ENCODE measurements at places on chromosomes 7 and 10.

GRCh38 chr10:6065406-6065805, 3.2 kb upstream of the IL2RA start:
- DNase-seq = peak; percentile 56

DNA sequence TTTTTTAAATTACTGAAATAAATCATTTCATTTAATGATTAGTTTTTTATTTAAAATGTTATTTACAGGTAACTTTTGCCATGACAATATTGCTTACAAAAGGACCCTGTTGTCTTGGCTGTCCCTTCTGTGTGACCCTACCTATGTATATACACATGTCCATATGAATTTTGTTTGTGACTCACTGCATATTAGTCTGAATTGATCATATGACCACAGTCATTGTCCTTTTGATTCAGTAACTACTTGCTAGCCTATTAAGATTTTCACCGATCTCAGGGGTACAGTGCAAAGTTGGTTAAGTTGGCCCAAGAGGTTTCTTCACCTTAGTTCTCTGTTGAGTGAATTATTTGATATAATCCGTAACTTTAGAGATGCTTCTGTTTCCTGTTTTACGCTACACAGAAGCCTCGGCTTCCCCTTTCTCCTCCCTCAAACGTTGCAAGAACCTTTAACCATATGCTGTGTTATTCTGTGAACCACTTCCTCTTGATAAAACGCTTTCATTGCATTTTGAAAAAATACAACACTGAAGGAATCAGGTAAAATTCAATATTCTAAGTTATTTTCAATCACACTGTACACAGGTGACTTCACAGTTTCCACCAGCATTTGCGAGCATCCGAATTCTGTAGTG, 43.9 kb downstream of the APBB1IP start:
- DNase-seq = no peak

DNA sequence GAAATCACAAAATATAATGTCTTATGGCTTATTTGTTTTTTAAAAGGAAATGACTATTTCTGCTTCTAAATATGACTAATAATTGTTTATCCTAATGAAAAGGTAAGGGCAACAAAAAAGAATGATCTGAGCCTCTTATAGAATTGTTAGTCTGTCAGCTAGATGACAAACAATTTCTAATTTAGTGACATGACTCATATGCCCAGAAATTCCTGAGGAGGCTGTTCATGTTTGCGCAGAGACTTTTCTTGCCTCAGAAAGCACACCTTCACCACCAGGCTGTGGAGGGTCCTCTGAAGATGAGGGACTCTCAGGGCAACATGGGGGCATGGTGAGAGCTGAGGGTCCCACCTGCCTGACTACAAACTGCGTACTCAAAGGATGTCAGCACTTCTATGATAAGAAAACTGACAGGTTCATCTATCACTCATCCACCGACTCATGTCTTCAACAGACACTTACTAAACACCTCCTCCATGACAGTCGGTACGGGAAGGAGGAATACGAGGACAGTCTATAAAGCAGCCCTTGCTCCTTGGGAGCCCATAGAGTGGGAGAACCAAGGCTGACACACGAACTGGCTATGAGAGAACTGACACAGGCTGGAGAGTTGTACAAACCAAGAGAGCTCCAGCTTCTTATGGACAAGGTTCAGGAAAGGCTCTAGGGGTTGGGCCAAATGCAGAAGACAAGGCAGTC, 102.0 kb downstream of the PKD1L1 start:
- DNase-seq = no peak

DNA sequence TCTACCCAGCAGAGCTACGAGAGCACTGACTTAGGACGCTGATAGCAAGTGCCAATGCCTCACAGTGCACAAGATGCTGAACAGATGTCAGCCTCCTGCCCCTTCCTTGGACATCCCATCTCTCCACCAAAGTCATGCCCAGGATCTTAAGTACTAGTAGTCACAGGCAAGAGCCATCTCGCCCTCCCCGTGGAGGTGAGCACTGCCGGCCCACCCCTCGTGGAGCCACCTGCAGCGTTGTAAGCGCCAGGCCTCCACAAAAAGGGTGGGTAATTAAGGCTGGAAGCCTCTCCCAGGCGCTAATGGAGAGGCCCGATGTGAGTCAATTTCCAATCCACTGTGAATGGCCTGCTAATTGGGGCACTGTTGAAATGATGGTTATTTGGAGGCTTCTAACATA, 156.2 kb downstream of the GRID1 start:
- no peak for DNase-seq

- no peak for DNase-seq
These were observed 57.0 kb downstream of the UNCX start for GRCh38 chr7:1289666-1290025.

GRCh38 chr10:131134001-131134576, 177.4 kb downstream of the TCERG1L start:
- DNase-seq = no peak

- DNase-seq = no peak
These were observed 99.3 kb downstream of the FAM53B start for GRCh38 chr10:124644771-124645415.

DNA sequence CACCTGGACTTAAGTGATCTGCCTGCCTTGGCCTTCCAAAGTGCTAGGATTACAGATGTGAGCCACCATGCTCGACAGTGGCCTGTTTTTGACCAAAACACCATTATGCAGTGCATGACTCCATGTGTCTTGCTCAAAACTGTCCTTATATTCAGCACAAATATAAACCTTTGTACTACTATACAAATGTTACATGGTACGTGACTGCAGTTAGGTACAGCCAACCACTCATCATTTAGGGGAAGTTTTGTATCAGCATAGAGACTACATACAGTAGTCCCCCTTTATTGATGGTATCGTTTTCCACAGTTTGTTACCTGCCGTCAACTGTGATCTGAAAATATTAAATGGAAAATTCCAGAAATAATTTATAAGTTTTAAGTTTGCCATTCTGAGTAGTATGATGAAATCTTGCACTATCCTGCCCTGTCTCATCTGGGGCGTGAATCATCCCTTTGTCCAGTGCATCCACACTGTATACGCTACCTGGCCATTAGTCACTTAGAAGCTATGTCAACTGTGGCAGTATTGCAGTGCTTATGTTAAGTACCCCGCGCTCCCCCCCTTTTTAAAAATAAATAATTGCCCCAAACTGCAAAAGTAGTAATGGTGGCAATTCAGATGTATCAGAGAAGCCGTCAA, 23.3 kb upstream of the ZNF282 start:
- DNase-seq = no peak

- no peak for DNase-seq
These were observed 87.8 kb downstream of the NRCAM start for GRCh38 chr7:108368466-108368865.

GRCh38 chr7:46391231-46392201, 470.4 kb upstream of the IGFBP3 start:
- no peak for DNase-seq

DNA sequence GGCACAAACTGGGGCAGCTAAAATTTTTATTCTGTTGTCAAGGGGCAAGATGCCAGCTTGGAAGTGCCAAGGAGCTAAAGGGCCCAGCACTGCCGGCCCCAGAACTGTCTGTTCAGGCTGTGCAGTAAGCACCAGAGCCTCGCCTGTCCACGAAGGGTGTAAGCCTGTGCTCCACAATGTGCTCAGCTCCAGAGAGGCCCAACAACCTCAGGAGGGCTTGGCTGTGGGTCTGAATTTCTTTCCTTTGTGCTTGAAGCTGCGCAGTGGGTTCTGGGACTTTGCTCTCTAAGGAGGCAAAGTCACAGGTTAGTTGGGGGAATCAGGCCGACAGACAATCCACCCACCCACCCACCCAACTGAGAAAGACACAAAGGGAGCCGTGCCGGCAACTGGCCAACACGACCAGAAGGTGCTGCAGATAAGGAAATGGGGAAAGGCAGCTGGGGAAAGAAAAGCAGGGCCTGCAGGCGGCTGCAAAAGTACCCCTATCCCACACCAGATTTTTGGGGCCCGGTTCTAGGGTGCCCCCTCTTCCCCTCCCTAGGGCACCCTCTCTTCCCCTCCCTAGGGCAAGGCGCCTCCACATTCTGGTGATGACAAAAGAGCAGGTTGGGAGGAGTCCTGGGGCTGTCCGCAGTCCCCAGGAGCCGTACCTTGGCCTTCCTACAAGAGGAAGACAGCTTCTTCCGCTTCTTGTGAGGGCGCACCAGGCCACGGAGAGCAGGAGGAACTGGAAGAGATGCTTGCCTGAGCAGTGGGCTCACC, 7.7 kb downstream of the DDX56 start:
- no peak for DNase-seq

GRCh38 chr10:69629897-69630650, at the start of gene FAM241B:
Gene FAM241B (plus strand): TSS chr10:69630247. CDS start chr10:69631744, 1,497 bp downstream.
- peak; percentile 90 for DNase-seq

GRCh38 chr10:77463967-77464745, 173.5 kb downstream of the KCNMA1 start:
- DNase-seq = no peak

- DNase-seq = peak; percentile 62
These were observed 22.2 kb downstream of the SLC37A3 start for GRCh38 chr7:140375892-140376730.

DNA sequence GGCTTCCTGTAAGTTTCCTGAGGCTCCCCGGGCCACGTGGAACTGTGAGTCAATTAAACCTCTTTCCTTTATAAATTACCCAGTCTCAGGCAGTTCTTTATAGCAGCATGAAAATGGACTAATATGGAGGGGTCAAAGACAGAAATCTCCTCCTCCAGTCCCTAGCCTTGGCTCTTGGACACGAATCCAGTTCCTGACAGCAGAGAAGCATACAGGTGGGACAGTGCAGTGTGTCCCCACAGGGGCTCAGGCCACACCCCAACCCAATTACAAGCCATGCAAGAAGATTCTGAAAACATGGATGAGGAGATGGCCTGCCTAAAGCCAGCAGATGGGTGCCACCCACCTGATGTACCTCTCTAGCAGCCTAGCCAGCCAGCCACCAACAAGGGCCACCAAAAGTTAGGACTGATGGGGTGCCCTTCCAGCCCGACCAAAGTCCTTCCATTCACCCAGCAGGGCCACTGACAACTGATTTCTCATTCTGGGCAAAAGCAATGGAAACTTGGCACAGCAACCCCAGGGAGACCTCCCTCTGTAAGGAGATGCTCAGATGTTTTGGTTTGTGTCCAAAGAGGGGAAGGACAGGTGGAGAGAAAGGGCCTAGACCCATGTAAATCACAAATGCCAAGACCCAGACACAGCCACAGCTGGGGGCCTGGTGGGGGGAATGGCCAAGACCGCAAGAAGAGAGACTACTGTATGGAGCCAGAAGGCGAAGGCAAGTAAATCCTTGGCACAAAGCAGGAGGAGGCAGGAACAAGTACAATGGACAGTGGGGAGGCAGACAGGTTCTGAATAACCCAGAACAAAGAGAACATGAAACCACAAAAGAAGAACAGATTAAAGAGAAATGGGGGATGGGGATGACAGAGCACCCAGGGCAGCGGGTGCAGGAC, 13.6 kb downstream of the GPRIN2 start:
- DNase-seq = peak; percentile 56

DNA sequence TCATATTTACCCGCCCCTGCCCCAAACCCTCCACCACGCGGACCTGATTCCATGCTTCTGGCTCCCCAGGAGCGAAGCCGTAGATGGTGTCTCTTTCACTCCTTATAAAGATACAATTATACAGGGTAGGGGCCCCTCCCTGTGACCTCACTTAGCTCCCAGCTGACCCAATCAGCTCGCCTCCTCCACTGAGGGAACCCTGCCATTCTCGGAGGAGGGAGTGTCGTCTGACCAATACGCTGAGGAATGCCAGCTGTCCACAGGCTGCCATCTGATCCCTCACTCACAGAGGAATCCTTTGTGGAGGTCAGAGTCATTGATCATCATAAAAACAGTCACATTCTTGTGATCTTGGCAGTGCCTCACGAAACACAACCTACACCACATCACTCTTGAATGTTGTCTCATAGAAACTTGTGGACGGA, 67.5 kb upstream of the INSIG1 start:
- no peak for DNase-seq

- no peak for DNase-seq
These were observed 356.5 kb upstream of the ZNF32 start for GRCh38 chr10:44004913-44005787.

DNA sequence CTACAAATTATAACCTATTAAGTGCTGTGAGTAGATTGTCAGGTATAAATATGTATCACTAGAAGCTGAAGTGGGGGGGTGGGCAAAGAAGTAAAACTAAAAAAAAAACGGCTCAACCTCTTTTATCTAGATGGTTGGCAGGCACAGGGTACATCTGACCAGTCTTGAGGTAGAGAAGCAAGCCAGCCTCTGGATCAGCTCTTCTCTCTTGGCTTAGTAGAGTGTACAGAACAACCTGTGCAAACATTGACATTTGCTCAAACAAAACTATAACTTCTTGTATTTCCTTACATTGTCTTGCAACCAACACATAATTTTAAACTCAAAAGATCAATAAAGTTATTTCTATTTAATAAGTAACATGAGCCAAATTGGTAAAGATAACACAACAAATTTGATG, 25.6 kb downstream of the DNA2 start:
- no peak for DNase-seq

DNA sequence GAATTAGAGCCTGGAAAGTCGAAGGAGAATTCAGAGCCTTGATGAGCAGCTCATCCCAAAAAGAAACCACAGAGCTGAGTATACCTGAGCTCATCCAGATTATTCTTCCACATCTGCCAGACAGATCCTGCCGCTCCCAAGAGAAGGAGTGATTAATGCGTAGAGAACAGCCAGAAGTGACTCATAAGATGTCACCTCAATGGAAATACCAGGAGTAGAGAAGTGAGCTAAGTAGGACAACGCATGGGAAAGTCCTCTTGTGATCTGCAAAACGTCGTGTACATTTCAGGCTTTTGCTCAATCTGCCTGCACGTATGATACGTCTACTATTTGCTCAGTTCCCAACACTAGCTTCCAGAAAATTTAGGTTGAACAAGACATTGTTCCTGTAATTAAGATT, 230.5 kb upstream of the AUTS2 start:
- no peak for DNase-seq

GRCh38 chr7:900331-901040, 24.1 kb downstream of the GET4 start:
- DNase-seq = no peak

All from activated CD8-positive, alpha-beta memory T cell treated with anti-CD3 and anti-CD28 coated beads for 24 hours (primary cell).